Chondrocyte (in vitro differentiated cells): ENCODE measurements at places on chromosomes 6 and 20. TPM values are rescaled to one million over a fixed set of nuclear protein-coding genes. Genes with fewer than 3 reads are reported as not detected.

DNA sequence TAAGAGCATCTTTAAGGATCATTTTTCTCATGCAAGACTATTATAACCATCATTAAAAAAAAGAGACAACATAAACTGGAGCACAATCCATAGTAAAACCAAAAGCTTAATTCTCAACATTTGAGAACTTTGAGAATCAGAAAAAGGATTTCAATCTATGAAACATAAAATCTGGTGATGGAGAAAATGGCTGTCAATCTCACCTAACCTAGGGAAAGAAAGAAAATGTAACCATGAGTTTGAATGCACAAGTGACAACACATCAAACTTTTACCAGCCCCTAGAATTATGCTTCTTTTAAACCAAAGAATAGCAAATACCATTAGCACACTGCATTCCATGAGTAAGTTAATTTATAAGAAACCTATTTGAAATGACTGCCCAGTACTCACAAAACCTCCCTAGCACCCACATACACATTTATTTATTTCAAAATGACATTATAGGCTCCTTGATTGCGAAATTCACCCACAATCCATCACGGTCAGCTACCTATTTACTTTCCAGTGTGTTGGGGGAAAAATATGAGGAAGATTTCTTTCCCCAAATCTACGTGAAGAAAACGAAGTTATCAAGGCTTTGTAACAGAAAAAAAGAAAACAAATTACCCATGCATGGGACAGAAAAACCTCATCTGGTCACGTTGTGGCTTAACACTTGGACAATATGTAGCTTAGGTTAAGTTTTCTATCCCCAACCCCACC, 828 bp downstream of the ASCC3 start:
- no peak for DNase-seq

- peak; percentile 96 for DNase-seq
Measured at GRCh38 chr20:58850693-58851174, at the start of gene GNAS-AS1. Gene GNAS-AS1, minus strand, starts transcription at chr20:58850902.

DNA sequence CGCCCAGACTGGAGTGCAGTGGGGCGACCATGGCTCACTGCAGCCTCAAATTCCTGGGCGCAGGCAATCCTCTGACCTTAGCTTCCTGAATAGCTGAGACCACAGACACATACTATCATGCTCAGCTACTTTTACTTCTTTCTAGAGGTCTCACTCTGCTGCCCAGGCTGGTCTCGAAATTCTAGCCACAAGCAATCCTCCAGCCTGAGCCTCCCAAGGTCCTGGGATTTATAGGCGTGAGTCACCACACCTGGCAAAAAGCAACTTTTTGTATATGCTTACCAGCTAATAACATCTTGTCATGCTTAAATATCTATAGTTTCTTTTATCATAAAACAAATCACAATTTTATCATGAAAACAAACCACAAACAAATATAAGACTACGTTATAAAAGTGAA, 23.0 kb downstream of the RNASET2 start:
- no peak for DNase-seq

The LY6G5C gene
- 1.3 to 3.6 TPM (median 2.4 TPM) in 3 replicates for total RNA-seq

The CLPSL2 gene
- not detected in 3 replicates for total RNA-seq
